HS-27A (cell line): ENCODE measurements at places on chromosomes 13 and 19.

DNA sequence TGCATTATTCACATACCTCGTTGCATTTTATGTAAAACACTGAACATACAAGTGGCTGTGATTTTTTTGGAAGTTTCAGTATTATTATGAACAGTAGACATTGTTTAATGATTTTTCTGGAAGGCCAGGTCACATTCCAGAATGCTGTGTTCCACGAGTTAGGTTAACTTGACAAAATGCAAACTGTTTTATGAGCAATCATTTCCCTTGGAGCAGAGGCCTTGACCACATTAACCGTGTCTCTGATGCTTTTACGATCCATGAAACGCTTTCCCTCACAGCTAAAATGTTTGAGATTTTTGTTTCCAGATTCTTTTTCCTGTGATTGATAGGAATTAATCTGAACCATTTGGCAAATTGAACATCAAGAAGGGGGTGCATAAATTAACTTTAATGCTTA lies 57.8 kb downstream of the MBNL2 start:
- no peak for DNase-seq

DNA sequence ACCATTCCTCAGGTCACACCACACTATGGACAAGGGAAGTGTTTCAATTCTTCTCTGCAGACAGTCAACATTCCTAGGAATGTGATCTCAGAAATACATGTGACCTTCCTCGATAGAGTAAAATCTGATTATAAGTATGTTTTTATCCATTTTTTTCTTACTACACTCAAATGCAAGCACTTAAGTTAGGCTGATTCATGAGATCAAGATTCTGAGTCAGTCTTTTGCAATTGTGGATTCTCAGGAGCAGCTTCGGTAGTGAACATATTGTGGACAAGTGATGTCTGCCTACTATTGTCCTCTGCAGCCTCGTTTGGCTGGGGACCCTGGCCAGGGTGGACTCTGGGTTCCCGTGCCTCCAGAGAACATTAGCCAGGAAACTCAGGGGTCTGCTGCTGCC lies 3.2 kb downstream of the SERPINE3 start:
- no peak for DNase-seq

DNA sequence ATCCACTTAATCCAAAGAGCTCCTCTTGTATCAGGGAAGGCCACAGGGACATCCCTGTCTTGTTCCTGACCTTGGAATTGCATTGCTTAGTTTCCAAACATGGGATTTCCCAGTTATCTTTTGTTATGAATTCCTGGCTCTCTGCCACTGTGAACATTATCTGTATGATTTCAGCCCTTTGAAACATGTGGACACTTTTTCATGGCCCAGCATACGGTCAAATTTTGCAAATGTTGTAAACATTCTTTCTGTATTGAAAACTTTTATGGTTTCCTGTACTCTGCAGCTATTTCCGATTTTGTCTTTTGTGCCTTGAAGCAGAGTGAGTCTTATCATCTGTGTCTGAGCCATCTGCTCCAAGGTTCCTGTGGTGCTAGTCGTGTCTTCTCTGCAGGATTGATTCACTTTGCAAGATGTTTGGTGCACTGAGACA lies 4.5 kb upstream of the CFAP97D2 start:
- no peak for DNase-seq

DNA sequence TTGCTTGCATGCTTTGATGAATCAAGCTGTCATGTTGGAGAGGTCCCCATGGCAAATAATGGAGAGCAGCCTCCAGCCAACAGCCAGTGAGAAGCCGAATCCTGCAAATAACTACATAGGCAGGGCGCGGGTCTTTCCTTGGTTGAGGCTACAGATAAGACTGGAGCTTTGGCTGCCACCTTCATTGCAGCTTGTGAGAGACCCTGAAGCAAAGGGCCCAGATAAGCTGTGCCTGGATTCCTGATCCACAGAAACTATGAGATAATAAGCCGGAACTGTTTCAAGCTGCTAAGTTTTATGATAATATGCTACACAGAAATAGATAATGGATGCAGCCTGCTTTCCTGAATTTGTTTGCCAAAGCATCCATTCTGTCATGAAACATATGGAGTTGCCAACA lies 257.0 kb downstream of the HS6ST3 start:
- DNase-seq, result no peak

DNA sequence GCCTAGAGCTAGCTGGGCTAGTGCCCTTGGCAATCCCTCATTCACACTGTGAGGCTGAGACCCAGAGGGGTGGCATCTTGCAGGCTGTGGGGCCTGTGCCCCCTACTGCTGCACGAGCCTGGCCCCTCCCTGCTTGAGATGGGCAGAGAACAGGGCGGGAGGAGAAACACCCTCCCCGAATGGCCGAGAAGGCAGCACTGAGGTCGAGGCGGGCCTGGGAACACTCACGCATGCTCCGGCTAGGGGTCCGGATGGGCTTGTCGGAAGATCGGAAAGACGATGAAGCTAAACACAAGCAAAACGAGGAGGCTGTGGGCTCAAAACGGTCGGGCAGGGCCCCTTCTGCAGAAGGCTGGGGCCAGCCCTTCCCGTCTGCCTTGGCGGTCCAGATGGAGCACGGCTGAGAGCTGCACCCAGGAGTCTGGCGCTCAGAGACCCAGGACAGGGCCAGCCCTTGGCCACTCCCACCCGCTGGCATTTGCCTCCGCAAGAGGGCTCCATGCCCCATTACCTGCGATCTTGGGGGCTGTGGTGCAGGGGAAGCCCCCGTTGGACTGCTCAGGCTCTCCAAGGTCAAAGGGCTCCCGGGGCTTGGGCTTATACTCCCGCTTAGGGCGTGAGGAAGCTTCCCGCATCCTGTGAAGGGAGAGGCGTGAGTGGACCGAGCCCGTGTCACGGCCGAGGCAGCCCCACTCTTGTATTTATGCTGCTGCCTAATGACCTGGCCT lies 18.9 kb downstream of the MPND start:
- DNase-seq, result no peak

DNA sequence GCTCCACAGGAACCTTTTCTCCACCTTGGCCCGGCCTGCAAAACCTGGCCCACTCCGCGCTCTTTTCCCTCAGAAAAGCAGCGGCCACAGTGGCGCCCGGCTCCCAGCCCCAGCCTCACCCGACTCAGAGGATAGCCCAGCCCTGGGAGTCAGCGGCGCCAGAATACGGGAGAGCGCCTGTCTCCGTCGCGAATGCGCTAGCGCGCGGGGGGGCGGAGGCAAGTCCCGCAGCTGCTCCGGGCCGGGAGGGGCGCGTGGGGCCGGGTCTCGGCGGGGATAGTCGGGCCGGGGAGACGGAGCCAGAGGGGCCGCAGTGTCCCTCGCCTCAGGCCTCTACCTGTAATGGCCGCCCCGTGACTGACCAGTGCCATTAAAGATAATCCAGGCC lies at the start of gene ZFP30:
ZFP30 (minus strand) TSS at position 165 of the 388 bp plus-strand sequence. CDS start 7,643 bp downstream, outside the sequence.
- peak; percentile 69 for DNase-seq

GRCh38 chr19:45138303-45138751 lies 22.5 kb downstream of the NKPD1 start:
- no peak for DNase-seq

DNA sequence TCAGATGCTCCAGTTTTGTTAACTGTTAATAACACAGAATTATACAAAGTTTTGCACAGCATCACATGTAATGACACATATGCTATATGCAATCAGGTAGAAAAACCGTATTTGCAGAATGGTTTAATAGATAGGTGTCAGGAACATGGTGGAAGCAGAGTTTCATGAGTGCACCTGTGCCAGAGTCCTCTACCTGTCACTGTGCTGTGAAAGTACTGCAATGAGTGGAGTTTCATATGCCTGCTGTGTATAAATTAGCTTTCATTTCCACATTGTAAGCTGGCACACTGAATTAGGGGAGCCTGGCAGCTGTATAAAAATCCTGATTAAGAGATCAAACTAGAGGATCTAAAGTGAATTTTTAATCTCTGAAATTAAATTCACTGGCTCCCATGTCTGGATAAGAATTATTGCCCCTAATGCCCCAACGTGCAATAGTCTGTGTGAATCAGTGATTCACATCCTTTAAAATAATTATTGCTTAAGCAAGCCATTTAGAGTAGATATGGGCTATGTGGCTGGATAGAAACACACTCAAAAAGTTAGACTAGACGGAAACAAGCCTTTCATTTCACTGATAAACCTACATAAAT lies 8.5 kb upstream of the EEF1AKMT1 start:
- no peak for DNase-seq

GRCh38 chr13:78764665-78765064 lies 105.7 kb upstream of the OBI1 start:
- DNase-seq, result no peak
